ENCODE measurements at places on chromosomes 1 and 21.

- peak; percentile 69 for DNase-seq
Measured at GRCh38 chr1:46197964-46198811, at the start of gene POMGNT1. Gene POMGNT1 (minus strand): TSS chr1:46198434. CDS start chr1:46197821, 613 bp downstream.

DNA sequence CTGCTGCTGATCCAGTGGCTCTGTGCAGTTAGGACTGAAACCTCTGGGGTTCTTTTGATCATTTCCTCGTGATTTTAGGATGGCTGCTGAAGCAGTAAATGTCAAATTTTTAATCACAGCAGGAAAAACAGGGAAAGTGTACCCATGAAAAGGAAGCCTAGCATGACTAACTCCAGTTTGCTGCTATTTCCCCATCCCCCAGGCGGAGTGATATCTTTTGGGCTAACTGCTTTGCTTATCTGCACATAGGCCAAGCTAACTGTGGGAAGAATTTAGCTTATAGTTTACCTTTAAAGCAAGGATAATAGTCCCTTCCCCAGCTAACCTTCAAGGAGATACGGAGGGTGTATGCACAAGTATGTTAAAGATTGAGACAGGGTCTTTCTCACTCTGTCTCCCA is 149.8 kb upstream of the TNR start:
- no peak for DNase-seq

- no peak for DNase-seq
Measured at GRCh38 chr1:23924601-23925000, 11.4 kb upstream of the CNR2 start.

DNA sequence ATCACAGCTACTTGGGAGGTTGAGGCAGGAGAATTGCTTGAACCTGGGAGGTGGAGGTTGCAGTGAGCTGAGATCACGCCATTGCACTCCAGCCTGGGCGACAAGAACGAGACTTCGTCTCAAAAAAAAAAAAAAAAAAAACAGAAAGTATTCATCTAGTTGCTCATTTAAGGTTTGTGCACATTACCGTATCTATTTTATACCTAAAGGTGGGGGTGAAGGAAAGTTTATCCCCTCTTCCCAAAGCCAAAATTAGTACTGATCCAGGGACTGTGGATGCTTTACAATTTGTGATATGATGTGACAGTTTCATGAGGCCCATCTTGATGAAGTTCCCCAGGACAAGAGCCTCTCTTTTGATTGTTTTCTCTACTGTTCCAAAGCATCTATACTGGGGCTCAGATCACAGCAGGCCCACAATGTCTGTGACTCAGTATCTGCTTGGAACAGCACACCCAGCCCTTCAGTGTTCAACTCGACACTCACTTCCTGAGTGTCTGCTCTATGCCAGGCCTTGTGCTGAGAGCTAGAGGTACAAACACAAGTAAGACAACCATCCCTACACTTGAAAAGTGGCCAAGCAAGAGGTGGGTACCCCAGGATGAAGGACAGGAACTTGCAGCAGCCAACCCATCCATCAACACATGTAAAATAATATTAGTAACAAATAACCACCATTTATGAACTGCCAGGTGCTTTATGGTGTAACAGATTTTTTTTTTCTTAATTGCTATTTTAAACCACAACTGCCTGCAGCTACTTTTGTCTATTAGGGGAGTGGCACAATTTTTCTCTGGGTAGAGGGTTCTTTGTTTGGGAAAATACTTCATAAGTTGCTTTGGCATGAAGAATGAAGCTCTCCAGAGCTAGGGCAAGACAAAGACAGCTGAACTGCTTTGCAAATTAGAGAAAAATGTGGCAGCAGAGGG is 29.0 kb upstream of the KHDRBS1 start:
- peak; percentile 48 for DNase-seq

DNA sequence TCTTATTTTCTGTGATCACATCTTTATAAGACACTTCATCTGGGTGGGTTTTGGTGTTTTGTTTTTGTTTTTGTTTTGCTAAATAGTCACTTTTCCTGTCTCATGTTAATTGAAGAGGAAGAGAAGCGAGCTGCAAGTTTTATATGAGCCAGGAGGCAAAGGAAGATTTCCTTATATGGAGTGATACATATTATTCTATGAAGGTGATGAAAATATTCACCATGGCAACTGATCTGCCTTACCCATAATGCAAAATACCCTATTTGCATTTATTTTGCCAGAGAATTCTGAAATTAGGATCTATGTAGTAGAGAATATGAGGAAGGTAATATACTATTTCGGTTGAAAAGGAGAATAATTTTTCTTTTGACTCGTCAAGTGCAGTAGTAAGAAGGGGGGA is 13.9 kb downstream of the CXADR start:
- DNase-seq: no peak

GRCh38 chr1:89454845-89455521 is 69.6 kb upstream of the LRRC8B start:
- DNase-seq: peak; percentile 58

- DNase-seq: peak; percentile 8
Measured at GRCh38 chr1:24567792-24568388, 12.0 kb downstream of the NCMAP start.

DNA sequence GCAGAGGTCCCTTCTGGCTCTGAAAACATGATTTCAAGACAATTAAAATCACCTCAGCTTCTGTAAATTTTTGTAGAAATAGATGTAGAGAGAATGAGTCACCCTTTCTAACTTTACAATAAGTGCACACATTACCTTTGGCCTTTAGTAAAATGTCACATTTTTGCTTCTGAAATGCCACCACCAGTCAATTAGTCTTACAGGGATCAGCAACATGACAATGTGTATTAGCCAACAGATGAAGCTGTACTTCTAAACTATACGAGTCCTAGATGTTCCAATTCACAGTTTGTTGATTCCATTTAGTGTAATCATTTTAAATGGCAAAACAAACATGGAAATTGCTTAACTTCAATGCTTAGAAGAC is 23.1 kb downstream of the C21orf91 start:
- no peak for DNase-seq

DNA sequence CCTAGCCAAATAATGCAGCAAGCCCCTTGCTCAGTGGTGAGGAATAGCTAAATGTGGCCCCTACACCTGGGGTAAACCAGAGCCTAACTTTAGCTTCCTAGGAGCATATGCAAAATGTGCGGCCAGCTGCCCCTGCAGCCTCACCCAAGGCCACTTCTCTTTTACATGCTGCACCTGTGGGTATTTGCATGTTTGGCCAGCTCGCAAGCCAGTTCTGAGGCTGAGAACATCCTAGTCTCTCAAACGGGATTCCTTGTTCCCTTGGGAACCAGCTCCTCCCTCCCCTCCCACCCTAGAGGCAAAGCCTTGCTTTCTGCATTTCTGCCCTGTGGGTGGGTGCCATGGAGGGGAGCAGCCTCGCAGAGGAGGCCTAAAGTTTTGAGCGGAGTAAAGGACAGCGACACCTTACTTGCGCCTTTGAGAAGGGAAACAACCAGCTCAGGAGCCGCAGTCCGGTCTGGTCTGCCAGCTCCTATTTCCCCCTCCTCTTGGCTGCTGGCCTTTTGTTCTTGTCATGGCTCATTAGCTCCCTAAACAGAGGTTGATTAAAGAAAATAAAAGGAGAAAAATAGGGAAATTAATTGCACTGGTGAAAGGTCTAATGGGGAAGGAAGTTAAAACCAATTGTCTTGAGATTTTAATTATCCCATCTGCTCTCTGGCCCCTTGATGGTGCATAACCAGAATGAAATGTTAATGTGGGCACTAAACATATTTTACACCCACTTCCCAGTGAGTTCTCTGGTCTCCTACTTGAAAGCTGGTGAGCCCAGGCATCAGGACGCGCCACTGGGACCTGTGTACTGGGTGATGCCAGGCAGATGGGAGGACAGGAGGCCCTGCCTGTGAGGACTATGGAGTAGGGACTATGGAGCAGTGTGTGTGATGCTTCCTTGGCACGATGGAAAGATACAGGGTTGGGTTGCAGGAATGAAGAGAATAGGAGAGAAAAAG is 68.7 kb downstream of the TEX35 start:
- no peak for DNase-seq

DNA sequence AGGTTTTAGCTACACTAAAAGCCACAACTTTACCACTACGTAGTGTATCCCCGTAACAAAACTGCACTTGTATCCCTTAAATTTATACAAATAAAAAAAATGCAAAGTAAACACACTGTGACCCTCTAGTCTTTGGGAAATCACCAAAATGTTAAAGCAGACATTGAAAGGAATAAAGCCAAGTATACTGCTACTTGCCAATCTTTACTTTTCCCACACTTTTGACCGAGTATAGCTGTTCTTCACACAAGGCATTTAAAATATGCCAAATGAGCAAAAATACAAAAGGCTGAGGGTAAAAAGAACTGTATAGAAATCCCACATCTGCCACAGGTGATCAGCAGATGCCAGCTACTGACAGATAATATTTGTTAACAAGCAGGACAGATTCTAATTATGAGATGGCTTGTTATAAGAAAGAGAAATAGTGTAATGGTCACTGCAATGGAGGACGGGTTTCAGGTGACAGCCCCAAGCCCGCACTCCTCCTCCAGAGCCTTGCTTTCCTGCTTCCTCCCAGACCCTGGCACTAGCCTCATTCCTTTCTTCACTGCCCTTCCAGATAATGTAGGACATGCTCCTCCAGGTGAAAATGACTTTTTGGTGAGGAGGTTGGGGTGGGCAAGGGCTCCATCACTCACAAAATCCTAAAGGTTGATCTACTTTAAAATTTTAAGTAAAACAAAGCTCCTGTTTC is 18.1 kb downstream of the KCNT2 start:
- no peak for DNase-seq

DNA sequence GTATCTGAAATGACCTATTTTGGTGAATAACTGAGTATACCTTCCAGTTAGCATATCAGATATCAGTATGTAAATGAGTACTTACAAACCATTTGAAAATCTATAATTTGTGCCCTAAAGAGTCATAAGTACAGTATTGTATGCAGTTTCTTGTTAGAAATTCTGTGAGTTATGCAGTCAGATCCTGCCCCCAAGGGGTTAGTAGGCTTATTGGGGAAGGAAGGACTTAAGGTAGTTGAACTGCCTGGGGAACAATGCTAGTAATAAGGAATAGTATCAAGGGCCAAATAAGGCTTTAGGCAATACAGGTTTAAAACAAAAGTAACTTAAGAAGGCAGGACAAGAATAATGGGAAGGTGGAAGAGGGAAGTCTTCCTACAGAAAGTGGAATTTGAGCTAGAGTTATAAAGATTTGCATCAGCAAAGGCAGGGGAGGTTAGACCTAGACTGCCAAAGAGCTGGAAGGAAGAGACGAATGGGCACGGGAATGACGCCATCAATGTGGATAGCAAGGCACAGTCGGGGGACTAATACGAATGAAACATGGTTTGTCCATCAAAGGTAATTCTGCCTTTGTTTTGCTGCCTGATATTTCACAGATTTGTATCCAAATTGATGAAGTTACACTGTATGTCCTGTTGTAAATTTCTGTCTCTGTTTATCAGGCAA is 182.9 kb upstream of the DPYD start:
- DNase-seq: peak; percentile 37

- no peak for DNase-seq
Measured at GRCh38 chr1:24749252-24749651, 4.0 kb downstream of the CLIC4 start.

GRCh38 chr1:25568090-25568833 is 24.9 kb downstream of the LDLRAP1 start:
- peak; percentile 39 for DNase-seq

- DNase-seq: no peak
Measured at GRCh38 chr1:18534810-18535205, 54.1 kb downstream of the KLHDC7A start.

GRCh38 chr1:189027512-189027911 is 1450.2 kb downstream of the BRINP3 start:
- no peak for DNase-seq

DNA sequence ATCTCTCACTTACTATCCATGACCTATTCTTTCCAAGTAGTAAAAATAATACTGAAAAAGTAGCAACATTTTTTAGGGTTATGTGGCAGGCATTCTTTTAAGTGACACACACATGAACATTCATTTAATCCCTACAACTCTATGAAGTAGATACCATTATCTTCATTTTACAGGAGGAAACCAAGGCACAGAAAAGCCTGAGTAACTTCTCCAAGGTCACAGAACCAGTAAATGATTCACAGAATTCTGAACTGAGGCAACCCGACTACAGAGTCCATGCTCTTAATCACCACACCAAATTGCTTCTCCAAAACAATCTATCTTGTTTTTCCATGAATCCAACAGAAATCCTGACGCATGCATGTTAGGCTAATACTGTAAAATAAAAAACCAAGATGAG is 17.5 kb downstream of the FUBP1 start:
- no peak for DNase-seq

- no peak for DNase-seq
Measured at GRCh38 chr1:156886583-156887281, 6.8 kb upstream of the PEAR1 start.

GRCh38 chr1:101178341-101178687 is 58.5 kb upstream of the S1PR1 start:
- DNase-seq: no peak
